ENCODE measurements at places on chromosomes 7 and 10.

GRCh38 chr7:13990319-13990983 lies 985 bp upstream of the ETV1 start:
- peak; percentile 52 for DNase-seq

- DNase-seq, result no peak
These were observed 5.8 kb upstream of the ALOX5 start for GRCh38 chr10:45368181-45368580.

DNA sequence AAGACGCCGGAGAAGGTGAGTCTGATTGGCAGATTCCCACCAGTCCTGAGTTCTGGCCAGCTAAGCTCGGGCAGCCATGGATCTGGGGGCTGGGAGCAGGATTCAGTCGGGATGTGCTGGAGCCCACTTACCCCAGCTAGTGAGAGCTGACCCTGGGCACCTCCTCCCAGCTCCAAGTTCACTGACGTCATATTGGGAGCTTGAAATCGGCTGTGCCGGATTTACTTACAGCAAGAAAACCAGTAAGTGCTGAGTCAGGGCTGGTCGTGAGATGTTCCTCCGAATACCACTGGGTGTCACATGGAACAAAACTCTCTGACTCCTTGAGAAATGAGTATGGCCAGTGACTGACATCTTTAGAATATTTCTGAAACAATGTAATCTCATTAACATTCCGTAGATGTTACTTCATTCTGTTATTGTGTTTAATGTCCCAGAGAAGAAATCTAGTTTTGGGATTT lies 621.2 kb downstream of the SDK1 start:
- no peak for DNase-seq

DNA sequence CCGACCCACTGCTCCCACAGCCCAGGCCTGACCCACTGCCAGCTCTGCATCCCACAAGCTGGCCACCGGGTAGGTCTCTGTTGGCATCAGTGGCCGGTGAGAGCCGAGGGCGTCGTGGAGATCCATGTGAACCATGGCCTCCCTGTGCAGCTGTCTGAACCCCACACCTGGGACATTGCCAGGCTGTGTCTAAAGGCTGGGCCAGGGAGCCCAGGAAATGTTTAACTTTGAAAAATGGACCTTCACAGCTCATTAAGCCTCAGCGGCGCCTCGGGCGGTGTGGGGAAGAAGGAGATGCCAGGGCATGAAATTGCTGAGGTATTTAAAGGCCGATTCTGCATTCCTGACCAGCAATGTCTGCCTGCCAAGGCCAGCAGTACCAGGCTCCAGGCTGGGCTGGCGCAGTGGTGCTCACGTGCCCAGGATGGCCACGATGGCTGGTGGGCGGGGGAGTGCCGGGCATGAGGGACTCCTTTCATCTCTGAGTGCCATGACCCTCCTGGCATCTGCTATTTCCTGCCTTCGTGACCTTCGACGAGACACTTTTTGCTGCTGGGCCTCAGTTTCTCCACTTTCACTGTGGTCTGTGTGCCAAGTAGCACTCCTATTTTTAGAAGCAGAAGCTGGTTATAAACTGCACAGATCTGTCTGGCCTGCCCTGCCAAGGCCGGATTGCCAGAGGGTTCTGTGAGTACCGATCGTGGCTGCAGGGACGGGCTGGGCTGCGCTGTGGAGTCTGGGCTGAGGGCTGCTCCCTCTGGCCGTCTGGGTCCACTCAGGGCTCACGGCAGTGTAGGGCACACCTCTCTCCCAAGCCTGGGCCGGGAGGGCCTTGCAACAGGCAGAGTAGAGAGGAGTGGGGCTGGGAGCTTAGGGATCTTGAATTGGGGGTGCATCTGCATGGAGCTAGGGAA lies 21.8 kb downstream of the ELFN1 start:
- no peak for DNase-seq

DNA sequence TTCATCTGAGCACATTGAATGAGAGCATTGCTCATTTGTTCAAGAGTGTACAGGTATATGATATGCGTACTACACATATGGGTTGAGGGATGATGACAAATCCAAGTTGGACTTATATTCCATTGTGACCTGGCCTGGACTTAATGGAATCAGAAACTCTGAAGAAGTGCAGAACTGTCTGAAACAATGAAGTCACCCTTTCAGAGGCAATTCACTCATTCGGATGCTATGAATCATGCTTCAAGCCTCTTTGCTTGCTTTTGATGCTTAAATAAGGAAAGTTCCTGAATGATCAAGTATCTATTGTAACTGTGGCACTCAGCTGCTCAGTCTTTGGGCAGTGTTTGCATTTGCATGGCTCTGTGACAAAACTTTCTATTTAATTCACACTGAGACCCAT lies 93.4 kb downstream of the ZNF365 start:
- no peak for DNase-seq

DNA sequence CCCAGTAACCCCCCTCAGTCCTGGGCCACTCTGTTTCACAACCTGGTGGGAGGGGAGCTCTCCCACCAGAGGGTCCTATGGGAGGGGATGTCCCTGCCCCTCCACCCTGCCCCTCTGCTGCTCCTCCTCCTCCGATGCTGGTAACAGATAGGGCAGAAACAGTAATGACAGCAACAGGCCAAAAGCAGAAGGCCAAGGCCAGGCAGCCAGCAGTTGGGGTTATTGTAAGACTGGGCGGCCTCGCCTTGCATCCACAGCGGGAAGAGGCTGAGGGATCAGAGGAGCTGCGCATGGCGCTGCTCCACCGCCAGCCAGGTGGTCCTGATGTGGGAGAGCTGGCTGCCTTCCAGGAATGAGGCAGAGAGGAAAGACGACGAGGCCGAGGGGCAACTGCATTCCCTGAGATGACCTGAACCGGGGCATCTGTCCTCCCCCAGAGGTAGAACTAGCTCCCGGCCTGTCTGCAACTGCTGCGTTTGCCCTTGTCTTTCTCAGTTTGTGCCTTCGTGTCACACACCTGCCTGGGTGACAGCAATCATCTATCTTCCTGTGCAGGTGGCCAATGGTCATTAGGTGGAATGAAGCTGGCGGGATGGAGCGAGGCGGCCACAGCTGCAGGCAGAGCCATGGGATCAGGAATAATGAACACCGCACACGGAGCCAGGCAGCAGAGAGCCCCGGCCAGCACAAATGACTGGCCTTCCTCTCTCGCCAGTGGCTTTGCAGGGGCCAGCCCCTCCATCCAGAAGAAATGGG lies 54.0 kb upstream of the CACUL1 start:
- DNase-seq, result no peak

DNA sequence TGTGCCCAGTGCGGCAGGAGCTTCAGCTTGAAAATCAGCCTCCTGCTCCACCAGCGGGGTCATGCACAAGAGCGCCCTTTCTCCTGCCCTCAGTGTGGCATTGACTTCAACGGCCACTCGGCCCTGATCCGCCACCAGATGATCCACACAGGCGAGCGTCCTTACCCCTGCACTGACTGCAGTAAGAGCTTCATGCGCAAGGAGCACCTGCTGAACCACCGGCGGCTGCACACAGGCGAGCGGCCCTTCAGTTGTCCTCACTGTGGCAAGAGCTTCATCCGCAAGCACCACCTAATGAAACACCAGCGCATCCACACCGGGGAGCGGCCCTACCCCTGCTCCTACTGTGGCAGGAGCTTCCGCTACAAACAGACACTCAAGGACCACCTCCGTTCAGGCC lies 16.1 kb upstream of the ZNF282 start:
- no peak for DNase-seq

DNA sequence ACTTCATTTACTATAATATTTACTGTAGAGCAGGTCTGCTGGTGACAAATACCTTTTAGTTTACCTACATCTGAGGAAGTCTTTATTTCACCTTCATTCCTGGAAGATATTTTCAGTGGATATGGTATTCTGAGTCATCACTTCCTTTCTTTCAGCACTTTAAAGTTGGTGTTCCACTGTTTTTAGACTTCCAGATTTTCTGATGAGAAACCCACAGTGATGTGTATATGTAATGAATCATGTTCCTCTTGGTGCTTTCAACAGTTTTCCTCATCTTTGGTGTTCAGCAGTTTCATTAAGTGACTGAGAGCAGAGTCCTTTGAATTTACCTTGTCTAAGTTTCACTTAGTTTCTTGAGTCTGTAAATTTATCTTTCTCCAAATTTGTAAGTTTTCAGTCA lies 36.4 kb downstream of the COPG2 start:
- DNase-seq, result peak; percentile 3

DNA sequence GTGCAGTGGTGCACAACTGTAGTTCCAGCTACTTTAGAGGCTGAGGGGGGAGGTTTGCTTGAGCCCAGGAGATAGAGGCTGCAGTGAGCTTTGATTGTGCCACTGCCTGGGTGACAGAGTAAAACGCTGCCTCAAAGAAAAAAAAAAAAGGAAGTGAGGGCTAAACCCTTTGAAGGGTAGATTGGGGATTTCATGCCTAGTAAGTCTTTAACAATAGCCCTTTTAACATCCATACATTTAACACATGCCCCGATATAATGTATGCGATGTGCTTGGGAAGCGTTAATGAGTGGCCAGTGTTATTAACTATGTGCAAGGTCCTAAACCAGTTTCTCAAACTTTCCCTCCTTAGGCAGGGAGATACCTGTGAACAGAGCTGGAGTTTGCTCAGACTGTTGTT lies 229.2 kb upstream of the HPS1 start:
- no peak for DNase-seq

GRCh38 chr7:36967387-36967786 lies 243.1 kb upstream of the AOAH start:
- DNase-seq, result peak; percentile 84

GRCh38 chr7:44945479-44945878 lies 33.3 kb downstream of the MYO1G start:
- DNase-seq, result no peak

DNA sequence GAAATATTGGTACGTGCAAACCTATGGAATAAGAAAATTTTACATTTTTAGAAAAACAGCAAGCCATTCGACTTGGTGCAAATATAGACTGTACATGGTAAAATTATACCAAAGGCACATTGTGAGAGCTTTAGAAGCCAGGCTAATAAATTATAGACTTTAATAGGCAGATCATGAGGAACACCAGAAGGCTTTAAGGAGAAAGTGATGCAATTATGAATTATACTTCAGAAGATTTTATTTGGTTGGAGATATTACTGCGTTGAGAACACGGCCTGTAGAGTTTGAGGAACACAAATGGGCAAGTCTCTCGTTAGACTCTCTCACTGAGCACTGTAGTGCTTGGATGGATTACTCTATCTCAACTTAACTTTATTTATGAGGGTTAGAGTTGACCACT lies 141.7 kb downstream of the MACC1 start:
- DNase-seq, result no peak

DNA sequence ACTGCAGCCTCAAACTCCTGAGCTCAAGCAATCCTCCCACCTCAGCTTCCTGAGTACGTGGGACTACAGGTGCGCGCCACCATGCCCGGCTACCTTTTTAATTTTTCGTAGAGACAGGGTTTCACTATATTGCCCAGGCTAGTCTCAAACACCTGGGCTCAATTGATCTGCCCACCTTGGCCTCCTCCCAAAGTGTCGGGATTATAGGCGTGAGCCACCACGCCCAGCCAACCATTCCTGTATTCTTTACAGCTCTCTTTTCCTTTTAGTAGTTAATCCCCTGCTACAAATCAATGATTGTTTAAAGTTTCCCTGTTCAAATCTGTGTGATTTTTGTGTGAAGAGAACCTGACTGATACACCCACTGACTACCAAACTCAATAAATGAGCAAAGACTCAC lies 75.4 kb upstream of the SVIL start:
- DNase-seq, result no peak

DNA sequence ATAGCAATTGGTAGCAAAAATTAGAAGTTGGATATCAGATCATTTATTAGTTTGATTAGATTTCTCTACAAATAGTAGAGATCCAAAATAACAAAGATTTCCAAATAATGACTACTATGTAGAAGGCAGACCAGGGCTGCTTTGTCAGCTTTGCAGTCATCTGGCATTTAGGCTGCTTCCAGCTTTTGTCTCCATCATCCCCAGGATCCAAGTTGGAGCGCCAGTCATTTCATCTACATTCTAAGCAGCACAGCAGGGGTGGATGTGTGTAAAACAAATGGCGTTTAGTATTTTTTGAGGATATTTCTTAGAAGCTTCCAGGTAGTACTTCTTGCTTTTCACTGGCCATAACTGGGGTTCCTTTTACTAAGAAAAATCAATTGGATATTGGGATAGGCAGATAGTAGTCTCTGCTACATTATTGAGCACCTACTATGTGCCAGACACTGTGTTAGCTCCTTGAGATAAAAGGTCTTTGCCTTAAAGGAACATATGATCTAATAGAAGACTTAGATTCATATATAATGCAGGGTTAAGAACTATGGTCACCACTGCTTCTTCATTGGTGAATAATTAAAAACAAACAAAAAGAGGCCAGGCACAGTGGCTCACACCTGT lies 41.5 kb downstream of the TPST1 start:
- DNase-seq, result no peak

GRCh38 chr10:76463111-76463510 lies 1031.7 kb downstream of the LRMDA start:
- DNase-seq, result no peak

DNA sequence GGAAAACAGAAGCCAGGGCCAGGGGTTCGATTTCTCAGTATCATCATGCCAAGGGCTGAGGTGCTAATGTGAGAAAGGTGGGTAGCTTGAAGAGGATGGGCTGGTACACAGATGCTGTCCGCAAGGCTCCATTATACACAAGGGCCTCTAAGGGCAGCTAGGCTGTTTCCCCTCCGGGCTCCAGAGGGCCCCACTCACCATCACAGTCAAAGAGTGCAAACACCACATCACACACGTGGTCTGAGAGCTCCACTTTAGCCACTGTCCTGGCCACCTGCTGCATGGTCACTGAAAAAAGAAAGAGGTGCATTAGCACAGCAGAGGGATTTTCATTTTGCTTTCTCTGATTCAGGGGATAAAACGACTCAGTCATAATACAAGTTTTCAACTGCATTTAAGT lies 20.9 kb upstream of the DNAJB12 start:
- peak; percentile 8 for DNase-seq

DNA sequence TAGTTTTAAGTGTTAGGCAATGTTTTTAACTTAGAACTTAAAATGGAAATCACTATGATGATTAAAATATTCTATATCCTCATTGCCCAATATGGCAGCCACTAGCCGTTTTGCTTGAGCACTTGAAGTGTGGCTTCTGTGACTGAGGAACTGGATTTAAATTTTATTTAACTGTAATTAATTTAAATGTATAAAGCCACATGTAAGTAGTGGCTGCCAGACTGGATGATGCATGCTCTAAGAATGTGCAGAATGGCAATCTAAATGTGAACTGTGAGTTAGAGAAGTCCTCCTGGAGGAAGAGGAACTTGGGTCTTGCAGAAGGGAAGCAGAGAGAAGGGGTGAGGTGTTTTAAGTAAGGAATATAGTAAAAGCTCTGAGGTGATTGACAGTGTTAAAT lies 451.4 kb downstream of the SUGCT start:
- peak; percentile 42 for DNase-seq

DNA sequence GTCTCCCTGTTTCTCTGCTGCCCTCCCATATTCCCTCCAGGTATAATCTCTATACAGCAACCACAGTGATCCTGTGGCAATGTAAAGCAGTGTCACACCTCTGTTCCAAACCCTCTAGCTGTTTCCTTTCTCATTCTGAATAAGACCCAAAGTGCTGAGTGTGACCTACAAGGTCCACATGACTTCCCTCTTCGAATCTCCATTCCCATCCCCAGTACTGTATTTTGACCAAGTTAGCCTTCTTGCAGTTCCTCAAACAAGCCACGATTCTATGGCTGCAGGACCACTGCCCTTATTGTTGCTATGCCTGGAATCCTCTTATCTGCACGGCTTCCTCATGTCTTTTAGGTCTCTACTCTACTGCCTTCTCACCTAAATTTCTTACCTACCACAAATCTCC lies 291.9 kb downstream of the DOCK4 start:
- peak; percentile 11 for DNase-seq
